Hepatocyte (in vitro differentiated cells): ENCODE measurements at places on chromosomes 3 and 15. TPM values are rescaled to one million over a fixed set of nuclear protein-coding genes. Genes with fewer than 3 reads are reported as not detected.

GRCh38 chr3:62644493-62644892, 230.7 kb downstream of the CADPS start:
- DNase-seq = no peak

DNA sequence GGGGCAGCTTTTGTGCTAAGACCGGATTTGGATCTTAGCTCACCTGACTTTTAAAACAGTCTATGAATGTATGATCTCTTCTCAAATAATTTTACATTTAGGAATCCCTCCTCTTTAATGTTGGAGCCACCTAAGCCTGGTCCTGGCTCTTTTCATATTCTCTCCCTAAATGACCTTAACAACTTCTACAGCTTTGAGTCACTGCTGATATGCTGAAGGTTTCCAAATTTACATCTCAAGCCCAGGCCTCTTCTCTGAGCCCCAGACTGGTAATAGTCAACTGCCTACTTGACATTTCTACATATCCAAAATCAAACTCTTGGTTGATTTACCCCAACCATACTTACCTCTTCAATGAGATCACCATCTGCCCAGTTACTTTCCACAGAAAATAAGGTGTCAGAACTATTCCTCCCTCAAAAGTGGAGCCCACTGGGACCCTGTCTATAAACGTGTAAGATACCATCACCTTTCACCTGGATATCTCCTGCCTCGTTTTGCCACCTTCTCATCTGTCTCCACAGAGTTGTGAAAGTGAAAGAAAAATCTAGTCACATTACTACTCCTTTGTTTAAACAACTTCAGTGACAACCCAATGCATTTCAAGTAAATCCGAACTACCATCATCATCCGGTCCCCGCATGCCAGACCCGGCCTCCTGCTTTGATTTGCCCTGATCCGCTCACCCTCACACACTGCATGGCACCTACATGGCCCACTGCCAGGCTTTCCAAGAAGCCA, 48.8 kb downstream of the UBP1 start:
- DNase-seq = no peak

- peak; percentile 31 for DNase-seq
Observed at GRCh38 chr3:150022381-150023238, 51.9 kb upstream of the PFN2 start.

GRCh38 chr3:66215106-66215505, 5.7 kb upstream of the SLC25A26 start:
- DNase-seq = no peak

Gene STAC
- 0.53 and 1.6 TPM in 2 replicates for polyA plus RNA-seq

Gene CLDN1
- polyA plus RNA-seq = 45.3 and 46.9 TPM in 2 replicates
